Fibroblast of skin of back (primary cell): ENCODE measurements at places on chromosomes 7 and 10.

DNA sequence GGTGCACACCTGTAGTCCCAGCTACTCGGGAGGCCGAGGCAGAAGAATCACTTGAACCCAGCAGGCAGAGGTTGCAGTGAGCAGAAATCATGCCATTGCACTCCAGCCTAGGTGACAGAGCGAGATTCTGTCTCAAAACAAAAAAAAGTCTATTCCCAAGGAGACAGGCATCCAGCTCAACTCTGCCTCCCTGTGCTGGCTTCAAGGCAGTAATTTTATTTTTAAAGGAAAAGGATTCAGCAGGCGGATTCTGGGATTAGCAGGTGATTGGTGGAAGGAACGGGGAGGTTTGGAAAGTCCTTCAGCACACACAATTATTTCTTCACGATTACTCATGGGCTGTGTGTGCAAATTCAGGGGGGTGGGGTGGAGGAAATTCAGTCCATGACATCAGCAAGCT, 242.9 kb downstream of the PAXIP1 start:
- no peak for DNase-seq

- DNase-seq, result peak; percentile 40
Observed at GRCh38 chr7:40865441-40866233, 730.8 kb downstream of the SUGCT start.

GRCh38 chr10:120996456-120997034, 145.4 kb downstream of the WDR11 start:
- DNase-seq, result no peak

DNA sequence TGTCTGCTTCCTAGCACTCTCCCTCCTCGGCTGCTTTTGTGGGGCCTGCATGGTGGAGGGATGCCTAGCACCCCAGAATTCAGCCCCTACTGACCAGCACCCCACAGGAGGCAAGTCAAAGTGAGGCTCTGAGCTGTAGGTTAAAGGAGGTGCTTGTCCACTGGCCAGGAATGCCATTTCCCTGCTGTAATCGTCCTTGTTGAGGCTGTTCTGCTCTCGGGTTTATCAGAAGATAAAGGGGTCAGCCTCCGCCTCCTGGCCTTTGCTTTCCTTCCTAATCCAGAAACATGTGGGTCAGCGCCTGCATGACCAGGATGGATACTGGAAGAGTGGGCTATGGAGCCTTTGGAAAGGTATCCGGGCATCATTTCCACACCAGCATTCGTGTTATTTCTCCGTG, 98.9 kb downstream of the MKI67 start:
- DNase-seq, result no peak

- DNase-seq, result no peak
Observed at GRCh38 chr10:113882240-113882639, 27.8 kb downstream of the NHLRC2 start.

DNA sequence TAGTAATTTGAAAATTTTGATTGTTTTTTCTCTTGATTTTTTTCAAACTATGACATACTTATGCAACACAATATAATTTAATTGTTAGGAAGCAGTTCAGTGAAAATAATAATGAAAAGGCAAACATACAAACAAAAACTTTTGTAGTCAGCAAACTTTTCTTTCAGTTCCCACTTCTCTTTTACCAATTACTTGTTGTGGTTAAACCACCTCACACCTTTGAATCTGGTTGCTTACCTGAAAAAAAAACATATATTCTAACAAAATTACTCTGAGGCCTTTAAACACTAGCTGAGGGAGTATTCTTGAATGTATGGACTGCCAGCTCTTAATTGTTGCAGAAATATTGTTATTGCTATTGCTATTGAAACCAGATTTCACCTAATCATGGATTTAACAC, 266.2 kb upstream of the SEMA3C start:
- DNase-seq, result no peak

- no peak for DNase-seq
Observed at GRCh38 chr7:128941946-128942526, 4.3 kb downstream of the IRF5 start.

DNA sequence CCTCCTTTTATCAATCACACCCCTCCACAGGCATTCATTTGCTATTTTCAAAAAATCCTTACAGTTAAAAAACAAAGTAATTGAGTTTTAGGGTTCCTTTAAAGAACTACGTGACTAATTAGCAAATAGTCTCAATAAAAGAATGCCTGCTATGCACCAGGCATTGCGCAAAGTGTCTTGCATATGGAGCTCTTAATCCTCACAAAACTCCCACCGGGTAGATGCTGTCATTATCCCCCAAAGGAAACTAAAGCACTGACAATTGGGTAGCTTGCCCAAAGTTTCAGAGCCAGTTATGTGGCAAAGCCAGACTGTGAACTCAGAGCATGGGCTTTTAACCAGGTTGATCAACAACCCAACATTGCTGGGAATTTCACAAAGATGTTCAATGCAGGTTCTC, 305.7 kb downstream of the ELMO1 start:
- DNase-seq, result peak; percentile 9

- DNase-seq, result no peak
Observed at GRCh38 chr7:99218406-99219184, 10.7 kb upstream of the KPNA7 start.

GRCh38 chr7:128032605-128033235, 1.5 kb upstream of the LRRC4 start:
- no peak for DNase-seq

DNA sequence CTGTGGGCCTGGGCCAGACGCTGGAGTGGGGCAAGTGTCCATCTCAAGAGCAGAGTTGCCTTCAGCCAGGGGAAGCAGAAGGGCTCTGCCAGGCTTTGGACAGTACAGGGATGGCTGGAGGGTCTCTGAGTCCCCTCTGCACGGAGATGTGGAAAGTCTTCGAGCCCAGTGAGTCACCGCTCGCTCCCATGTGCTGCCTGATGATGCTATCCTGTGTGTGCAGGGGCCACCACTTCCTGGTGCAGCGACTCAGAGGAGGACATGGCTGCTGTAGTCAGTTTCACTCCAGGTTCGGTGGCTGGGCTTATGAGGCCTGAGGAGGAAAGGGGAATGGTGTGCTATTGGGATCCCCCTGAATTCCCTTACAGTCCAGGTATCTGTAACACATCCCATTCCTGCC, 6.0 kb downstream of the ADCYAP1R1 start:
- peak; percentile 28 for DNase-seq

GRCh38 chr10:103616705-103617601, 123.4 kb downstream of the NEURL1 start:
- no peak for DNase-seq

GRCh38 chr7:26618449-26618848, 245.9 kb downstream of the SKAP2 start:
- DNase-seq, result no peak

DNA sequence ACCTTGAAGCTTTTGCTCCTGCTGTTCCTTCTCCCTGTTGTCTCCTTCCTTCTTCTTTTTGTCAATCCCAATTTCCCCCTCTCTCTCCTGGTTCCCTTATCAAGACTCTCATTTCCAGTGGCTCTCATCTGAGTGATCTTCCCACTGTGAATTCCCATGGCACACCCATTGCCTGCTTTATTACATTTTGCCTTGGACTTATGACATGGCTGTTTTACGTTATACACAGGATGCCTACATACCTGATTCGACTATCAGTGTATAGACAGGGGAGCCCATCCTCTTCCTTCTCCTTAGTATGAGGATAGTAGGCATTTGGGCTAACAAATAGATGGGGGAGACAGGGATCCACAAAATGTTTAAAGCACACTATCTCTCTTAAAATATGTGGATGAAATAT, 39.9 kb upstream of the EFCAB10 start:
- DNase-seq, result no peak

DNA sequence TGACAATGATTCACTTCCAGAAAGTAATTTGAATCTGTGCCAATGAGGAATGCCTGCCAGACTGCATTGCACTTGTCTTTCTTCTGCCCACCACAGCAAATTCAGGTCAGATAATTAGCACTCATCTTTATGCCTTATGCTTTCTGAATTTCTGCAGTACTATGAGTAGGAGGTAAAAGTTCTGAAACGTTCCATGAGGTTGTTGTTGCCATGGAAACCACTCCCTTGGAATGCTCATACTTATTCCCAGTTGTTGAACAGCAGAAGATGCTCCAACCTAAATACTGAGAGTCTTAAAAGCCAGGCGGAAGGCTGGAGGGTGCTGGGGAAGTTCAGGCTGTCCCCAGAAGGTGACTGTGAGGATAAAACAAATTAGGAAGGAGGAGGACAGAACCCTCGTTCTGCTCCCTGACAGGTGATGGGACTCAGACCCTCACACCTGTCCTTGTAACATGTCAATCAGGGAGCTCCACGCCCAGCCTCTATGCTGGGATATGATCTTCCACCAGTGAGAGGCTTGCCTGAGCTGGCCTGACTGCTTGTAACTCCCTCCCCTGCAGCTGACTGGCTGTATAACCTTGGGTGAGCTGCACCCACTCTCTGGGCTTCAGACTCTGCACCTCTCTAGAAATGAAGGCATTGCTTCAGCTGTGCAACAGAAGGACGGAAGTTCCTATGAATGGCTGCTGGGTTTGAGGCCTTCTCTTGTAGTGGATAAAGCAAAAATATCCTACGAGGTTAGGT, 554.3 kb upstream of the MGMT start:
- DNase-seq, result no peak

DNA sequence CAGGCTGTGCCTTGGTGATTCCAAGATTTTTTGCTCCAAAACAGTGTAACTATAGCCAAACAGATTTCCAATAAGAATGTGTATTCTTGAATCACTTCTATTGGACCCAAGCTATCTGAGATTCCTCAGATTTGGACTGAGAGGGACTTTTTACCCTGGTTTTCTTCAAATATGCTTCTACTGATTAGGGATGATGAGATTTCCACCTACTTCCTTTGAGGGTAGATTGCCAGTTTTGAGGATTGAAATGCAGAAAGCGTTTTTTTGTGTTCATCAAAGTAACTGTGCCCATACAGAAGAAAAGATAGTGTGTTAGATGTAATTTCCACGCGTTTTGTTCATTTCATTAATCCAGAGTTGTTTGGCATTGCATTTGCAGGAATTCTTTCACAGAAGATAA, 144.9 kb downstream of the CPED1 start:
- DNase-seq, result no peak

DNA sequence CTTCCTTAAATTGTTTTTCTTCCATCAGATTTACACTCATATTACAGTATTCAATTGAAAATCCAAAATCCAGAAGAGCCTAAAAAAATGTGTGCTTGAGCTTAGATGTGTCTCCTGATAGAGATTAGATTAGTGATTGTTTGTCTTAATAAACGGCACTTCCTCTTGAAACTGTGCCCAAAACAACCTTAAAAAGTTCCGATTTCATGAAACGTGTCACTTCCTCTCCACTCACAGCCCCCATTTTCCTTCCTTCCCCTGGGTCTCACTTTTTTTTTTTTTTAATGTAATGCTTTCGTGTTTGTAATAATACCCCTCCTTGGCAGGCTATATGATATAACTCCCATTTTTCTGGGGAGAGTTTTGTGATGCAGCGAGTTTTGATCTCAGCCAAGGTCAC, 114.8 kb upstream of the ADO start:
- no peak for DNase-seq

GRCh38 chr7:37439653-37440026, 9.0 kb downstream of the ELMO1 start:
- no peak for DNase-seq

DNA sequence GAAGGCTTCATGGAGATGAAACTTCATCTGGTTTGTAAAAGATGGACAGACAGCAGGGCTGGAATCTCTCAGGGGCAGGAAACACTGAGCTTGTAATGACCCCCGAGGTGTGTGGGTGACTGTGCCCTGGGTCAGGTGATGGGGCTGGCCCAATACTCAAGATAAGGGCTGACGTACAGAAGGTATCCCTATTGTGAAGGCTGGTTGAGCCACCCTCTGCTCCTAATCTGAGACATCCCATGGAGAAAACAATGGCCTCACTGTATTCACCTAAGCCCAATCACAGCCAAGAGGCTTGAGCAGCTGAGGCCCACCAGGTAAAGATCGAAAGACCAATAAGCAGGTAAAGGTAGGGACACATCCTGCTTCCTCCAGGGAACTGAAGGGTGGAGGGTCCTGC, 34.8 kb upstream of the NUB1 start:
- DNase-seq, result no peak

GRCh38 chr10:77522268-77522809, 115.3 kb downstream of the KCNMA1 start:
- DNase-seq, result no peak

DNA sequence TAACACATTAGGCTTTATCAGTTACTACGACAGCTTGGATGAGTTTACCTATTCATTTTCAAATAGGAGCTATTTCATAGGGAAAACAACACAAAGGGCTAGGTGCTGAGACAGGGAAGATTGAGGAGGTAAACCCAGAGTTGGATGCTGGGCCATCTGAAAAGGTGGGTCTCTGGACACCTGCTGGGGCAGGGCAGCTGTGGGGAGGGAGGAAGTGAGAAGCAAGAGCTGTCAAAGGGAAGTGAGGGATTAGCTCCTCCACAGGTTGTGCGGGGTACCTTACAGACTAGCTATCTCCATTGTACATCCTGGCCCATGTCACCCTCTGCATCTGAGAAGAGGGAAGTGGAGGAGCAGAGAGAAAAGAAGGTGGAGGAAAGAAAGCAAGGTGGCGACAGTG, 48.9 kb downstream of the BLNK start:
- DNase-seq, result no peak

GRCh38 chr10:6678956-6679355, 98.9 kb upstream of the PRKCQ start:
- DNase-seq, result no peak

DNA sequence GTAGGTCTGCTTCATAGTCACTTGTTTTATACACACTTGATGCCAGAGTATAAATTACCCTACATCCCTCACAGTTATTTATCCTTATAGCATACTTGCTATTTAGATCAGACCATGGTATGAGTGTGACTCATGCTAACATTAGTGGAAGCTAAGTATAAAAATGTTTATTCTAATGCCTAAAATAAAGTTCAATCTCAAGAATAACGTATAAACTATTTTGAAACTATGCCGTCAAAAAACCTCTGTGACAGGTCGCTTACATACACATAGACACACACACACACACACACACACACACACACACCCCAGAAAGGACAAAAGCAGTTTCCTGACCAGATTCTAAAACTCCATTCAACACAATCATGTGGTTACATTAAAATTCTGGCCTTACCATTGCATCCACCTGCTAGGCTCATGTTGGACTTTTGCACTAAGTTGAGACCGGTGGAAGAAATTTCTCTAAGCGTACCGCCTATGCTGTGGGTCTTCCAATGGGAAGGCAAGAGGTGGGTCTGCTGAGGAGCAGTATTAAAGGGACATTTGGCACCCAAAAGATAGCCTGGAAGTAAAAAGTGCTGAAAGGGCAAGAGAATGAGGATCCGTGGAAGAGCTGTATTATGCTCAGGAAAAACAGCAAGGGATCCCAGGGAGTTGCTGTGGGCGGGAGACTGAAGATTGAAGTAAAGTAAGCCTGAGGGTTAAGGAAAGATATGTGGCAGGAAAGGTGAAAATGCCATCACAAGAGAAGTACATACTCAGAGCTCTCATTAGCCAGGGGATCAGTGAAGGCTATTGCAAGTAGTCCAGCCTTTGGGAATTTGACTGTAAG, 5.0 kb downstream of the FOXP2 start:
- DNase-seq, result peak; percentile 50

GRCh38 chr7:8172372-8173354, 89.3 kb downstream of the ICA1 start:
- DNase-seq, result no peak
